ENCODE measurements at places on chromosomes 1 and 21. TPM values are rescaled to one million over a fixed set of nuclear protein-coding genes. Genes with fewer than 3 reads are reported as not detected.

- no peaks in the 10 kb centered on the region for H3K27me3 ChIP-seq
- H3K4me3 ChIP-seq, result peak overlapping the region; percentile 88
- H3K27ac ChIP-seq, result peak overlapping the region; percentile 91
- no peak for DNase-seq
- H3K36me3 ChIP-seq, result no peaks in the 10 kb centered on the region
Observed at GRCh38 chr1:41240781-41241353, 1.2 kb downstream of the SCMH1 start.

DNA sequence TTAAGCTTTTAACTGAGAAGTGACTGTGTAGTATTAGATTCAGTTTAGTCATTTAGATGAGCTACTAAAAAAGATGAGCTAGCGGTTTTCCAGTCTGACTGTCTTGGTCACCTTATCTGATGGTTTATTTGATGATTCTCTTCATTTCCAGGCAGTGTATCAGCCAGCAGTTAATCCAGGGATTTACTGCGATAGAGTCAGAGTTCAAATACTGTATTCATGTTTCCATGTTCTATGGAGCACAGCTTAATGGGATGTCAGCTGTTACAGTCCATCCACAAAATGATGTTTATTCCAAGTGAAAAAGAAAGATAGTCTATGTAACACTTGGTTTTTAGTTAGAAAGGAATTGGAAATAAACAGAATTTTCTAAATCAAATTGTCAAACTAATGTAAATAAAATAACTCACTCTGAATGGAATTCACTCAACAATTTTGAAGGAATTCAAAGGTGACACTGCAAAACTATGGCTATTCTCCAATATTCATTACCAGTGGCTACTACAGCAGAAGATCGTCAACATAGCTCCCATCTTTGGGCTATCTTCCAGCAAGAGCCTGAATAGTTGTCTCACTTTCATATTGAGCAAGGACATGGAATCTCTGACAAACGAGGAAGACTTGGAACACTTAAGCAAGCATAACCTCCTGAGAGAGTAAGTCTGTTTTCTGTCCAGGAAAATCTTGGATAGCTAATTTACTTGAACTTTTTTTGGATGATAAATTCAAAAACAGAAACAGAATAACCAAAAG is 54.6 kb upstream of the DPT start:
- no peaks in the 10 kb centered on the region for H3K27me3 ChIP-seq
- H3K36me3 ChIP-seq, result no peaks in the 10 kb centered on the region
- no peak overlapping the region for H3K27ac ChIP-seq
- DNase-seq, result no peak
- no peaks in the 10 kb centered on the region for H3K4me1 ChIP-seq
- no peak overlapping the region for H3K4me3 ChIP-seq

GRCh38 chr1:26482921-26483320 is 10.7 kb downstream of the HMGN2 start:
- no peak overlapping the region for H3K27ac ChIP-seq
- no peaks in the 10 kb centered on the region for H3K27me3 ChIP-seq
- DNase-seq, result no peak
- no peaks in the 10 kb centered on the region for H3K36me3 ChIP-seq
- peaks cover 7% of the 10 kb centered on the region for H3K4me1 ChIP-seq

DNA sequence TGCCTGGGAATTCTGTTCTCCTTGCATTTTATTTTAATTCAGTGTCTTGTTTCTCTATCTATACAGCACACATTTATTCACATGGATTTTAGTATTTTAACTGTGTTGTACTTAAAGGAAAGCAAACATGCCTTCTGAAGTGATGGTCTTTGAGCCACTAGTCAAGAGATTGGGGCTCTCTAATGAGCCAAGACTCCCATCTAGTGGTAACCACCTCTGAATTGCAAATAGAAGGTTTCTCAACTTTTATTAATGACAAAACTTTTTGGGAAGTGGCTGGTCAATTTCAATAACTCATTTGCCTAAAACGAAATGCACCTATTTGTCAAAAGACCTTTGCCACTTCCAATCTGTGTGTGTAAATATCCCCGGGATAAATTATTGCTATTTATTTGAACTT is 199.6 kb downstream of the LTN1 start:
- no peak overlapping the region for H3K27ac ChIP-seq
- no peaks in the 10 kb centered on the region for H3K4me1 ChIP-seq
- no peaks in the 10 kb centered on the region for H3K27me3 ChIP-seq
- H3K36me3 ChIP-seq, result no peaks in the 10 kb centered on the region

- no peak overlapping the region for H3K27ac ChIP-seq
- DNase-seq, result peak; percentile 63
- no peaks in the 10 kb centered on the region for H3K27me3 ChIP-seq
- H3K4me1 ChIP-seq, result no peaks in the 10 kb centered on the region
- H3K36me3 ChIP-seq, result peaks cover 11% of the 10 kb centered on the region
Observed at GRCh38 chr21:43801006-43801783, 11.8 kb downstream of the RRP1 start.

DNA sequence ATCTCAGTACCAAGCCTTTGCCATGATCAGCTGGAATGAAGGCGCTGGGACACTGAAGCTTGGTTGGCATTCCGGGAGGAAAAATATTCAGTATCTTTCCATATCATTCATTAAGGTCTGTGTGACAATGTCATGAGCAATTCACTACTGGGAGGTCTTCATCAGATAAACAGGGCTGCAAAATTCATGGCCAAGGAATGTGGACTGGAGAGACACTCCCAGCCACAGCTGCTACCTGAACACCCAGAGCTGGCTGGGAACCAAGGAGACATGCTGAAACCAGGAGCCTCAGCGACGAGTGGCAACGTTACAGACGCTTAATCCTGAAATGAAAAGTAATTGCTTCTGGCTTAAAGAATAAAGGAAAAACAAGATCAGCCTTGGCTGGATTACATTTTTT is 30.6 kb upstream of the DDAH1 start:
- no peak overlapping the region for H3K27ac ChIP-seq
- no peak overlapping the region for H3K4me3 ChIP-seq
- peak; percentile 75 for DNase-seq
- no peaks in the 10 kb centered on the region for H3K36me3 ChIP-seq
- no peaks in the 10 kb centered on the region for H3K4me1 ChIP-seq
- H3K27me3 ChIP-seq, result no peaks in the 10 kb centered on the region

GRCh38 chr1:239247285-239247684 is 139.1 kb upstream of the CHRM3 start:
- H3K27ac ChIP-seq, result no peak overlapping the region
- H3K27me3 ChIP-seq, result no peaks in the 10 kb centered on the region
- no peak for DNase-seq
- no peaks in the 10 kb centered on the region for H3K4me1 ChIP-seq
- H3K4me3 ChIP-seq, result no peak overlapping the region

DNA sequence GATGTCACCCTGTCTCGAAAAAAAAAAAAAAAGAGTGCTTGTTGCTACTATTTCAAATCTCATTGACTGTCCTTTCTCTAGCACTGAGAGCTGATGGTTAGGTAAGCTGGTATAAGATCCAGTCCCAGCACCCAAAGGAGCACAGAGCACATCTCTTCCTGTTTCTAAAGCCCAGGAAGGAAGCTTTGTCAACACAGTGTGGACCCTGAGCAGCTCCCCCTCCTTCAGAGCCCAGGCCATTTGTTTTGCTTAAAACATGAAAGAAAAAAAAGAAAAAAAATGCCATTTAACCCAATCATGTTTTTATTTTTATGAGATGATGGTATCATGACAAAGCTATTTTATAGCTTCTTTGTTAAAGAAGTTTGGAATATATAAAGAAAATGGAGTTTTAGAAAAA is 184.1 kb upstream of the DUSP10 start:
- DNase-seq, result no peak
- no peaks in the 10 kb centered on the region for H3K36me3 ChIP-seq
- H3K27ac ChIP-seq, result no peak overlapping the region
- H3K27me3 ChIP-seq, result no peaks in the 10 kb centered on the region
- H3K4me3 ChIP-seq, result no peak overlapping the region

The CCDC27 gene
- not detected for total RNA-seq

The ZNF593 gene
- 46.5 TPM for total RNA-seq
